ENCODE measurements at places on chromosomes 6 and 20.

GRCh38 chr6:141097471-141097870 lies 1035.3 kb upstream of the GJE1 start:
- no peak for DNase-seq

GRCh38 chr6:134449781-134450180 lies 131.9 kb upstream of the SGK1 start:
- no peak for DNase-seq

DNA sequence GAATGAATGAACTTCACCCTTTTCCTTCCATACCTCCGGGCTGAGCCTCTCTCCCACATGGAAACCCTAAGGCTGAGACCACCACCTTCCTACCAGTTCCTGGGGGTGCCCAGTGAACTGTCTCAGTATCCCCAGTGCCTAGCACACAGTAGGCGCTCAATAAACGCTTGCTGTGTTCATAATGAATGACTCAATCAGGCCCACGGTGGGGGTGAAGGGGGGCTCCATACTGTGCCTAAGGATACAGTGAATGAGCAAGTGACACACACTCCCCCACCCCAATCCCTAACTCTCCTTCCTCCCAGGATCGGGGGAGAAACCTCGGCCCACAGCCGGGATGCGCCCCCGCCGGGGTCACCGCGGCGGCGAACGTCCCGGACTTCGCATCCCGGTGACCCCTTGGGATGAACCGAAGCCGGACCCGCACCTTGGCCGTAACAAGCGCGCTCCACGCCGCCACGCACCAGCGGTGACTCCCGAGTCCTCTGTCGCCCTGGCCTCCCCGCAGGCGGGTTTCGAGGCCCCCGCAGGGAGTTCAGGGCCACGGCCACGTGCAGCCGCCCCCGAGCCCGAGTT lies 592 bp downstream of the KCNG1 start:
- no peak for DNase-seq

GRCh38 chr6:68279793-68280557 lies 355.1 kb upstream of the ADGRB3 start:
- peak; percentile 31 for DNase-seq

DNA sequence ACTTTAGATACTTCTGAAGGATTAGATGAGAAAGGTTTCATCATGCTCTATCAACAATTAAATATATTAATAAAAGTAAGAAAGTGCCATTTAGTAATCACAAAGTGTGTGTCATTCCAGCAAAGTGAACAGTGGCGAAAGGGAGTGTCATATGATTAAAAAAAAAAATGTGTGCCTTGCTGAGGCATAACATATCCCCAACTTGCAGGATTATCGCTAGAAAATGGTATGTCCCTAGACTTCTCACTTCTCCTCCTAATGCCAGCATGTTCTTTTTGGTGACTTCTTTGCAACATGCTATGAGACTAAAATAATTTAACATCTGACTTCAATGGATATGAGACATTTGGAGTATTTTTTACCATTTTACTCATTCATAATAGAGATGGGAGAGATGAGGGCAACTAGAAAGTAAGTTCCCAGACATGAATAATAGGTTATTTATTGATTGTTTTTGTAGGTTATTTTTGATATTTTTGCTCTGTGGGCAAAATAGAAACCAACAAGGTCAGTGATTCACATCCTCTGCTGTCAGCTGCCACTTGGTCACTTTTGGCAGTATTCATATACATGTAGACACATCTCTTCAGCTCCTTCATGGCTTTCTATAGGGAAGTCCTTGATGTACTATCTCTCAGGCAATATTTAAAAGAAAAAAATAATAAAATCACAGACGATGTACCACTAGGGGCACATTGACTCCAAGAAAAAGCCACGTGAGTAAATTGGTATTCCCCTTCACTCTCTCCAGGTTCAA lies 370.1 kb downstream of the BMP2 start:
- no peak for DNase-seq

DNA sequence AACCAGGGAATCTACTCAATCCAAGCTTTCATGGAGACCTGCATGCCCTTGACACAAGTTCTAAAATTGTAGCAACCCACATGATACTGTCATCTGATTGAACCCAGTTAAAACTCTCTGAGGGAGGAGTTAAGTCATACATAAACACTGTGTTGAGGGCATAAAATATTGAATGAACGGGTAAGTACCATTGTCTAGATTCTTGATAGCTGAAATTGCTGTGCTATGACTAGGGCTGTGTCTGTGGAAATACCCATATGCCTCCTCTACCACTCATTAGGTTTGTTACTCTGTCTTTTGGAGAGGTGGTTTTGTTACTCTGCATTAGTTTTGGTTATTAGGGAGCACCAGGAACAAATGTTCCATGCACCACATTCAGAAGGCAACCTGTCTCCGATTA lies 7.6 kb downstream of the ENPP4 start:
- no peak for DNase-seq

- no peak for DNase-seq
These were observed 9.9 kb downstream of the IRF4 start for GRCh38 chr6:401239-401993.

- DNase-seq, result no peak
These were observed 52.3 kb downstream of the RNGTT start for GRCh38 chr6:88910922-88911778.

DNA sequence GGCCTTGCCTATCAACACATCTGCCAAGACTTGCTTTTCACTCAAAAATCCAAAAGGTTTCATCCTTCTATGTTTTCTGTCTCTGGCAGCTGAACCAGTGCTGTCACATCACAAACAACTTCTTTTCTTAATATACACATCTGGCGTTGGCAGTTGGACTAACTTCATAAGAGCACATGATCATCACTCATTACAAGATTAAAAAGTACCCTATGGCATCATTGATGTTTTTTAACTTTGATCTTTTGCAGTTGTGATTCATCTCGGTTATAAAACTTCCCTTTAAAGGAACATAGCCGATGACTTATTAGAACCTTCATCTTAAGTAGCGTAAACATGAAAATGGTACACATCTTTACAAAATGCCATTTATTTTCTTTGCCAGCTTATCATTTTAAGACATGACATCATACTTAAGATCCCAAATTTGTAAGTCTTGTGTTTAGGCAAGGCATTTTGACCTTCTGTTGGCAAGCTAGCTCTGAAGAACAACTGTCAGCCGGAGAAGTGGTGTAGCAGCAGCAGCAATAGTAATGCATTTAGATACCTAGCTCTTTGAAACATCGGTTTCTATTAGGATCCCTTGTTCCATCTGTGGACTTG lies 64.2 kb upstream of the SUPT3H start:
- DNase-seq, result no peak

DNA sequence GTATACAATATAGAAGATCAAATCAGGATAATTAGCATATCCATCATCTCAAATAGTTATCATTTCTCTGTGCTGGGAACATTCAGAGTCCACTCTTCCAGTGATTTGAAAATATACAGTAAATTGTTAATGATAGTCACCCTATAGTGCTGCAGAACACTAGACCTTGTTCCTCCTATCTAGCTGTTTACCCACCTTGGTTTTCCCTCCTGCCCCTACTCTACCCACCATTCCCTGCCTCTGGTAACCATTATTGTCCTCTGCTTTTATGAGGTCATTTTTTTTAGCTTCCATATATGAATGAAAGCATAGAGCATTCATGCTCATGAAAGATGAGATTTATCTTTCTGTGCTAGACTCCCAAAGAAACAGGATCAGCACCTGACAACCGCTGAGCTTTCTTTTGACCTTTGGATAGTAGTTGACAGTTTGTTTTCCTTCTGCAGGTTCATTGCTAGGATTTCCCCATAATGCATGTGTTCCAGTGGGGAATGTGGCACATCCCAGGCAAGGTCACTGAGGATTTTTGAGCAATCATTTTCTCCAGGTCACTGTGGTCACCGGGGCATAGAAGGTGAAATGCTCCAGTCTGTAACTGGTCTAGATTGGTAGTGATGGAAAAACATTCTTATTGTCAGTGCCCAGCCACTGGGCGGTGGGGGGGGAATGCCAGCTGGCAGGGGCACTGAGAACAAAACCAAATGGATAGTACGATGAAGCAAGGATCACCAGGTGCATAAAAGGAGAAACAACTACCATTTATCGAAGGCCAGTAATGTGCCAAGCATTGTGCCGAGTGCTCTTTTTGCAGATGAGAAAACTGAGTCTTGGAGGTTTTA lies 33.6 kb upstream of the BCAS1 start:
- no peak for DNase-seq

DNA sequence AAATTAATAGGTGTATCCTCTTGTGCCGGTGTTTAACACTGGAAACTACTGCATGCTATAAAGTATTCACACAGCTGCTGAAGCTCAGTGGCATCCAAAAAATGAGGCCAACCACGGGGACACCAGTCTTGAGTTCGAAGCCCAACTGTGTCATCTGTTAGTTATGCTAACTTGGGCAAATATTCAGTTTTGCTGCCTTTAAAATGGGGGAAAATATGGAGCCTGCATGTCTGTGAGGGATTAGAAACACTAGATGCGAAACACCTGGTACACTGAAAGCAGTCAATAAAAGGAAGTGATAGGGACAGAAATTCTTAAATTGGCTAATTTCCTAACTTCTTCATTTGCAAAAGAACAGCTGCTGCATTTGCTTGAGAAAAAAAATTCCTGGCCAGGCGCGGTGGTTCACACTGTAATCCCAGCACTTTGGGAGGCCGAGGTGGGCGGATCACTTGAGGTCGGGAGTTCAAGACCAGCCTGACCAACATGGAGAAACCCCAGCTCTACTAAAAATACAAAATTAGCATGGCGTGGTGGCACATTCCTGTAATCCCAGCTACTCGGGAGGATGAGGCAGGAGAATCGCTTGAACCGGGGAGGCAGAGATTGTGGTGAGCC lies 36.6 kb upstream of the MLIP start:
- peak; percentile 51 for DNase-seq

DNA sequence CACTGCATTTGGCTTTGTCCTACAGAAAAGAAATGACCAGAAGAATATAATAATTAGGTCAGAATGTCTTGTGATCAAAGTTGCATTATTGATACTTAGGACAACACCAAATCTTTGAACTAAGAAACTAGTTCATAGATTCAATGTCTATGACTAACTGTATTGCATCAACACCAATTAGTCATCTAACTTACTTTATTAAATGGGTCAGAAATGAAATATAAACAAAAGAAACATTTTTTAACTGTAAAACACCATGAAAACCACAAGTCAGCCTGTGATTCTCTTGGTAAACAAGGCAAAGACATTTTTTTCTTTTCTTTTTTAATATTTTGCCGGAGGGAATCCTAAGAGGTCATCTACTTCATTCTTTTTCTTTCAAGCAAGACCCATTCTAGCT lies 114.1 kb upstream of the HDDC2 start:
- no peak for DNase-seq

- DNase-seq, result no peak
These were observed 59.0 kb upstream of the ZNF184 start for GRCh38 chr6:27531772-27532459.

DNA sequence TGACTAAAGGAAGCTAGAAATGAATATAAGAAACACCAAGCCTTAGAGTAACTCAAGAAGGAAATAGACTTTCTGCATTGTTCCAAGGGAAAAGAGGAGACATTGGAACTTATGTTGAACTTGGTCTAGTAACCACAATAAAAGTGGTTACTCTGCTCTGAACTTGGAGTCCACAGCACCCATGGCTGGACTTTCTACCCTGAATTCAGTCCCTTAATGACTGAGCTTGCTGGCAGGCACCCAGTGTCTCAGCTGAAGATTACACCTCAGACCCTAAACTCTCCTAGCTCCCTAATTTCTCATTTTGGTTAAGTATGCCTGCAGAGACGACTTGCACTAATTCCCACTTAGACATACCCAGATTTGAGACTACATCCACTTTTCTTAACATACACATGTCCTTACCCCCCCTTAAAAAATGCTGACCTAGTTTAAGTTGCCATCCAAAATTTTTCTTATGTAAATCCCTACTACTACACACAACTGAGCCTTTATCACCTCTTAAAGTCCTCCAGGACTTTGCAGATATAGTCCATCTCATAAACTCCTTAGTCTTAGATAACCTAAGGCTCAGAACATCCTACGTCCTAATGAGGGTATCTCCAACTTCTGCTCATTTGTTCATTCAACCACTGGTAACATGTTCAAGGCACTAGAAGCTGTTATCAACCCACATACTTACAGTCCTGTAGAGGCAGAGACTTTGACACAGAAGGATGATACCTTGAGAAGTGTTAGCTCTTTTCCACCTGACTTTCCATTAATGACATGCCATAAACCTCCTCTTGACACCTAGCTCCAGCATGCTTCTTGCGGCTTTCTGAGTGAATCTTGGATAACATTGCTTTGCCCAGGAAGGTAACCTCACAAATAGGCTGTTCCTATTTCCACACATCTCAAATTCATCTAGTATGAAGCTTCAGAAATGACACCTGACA lies 129.8 kb downstream of the ALDH8A1 start:
- DNase-seq, result no peak

DNA sequence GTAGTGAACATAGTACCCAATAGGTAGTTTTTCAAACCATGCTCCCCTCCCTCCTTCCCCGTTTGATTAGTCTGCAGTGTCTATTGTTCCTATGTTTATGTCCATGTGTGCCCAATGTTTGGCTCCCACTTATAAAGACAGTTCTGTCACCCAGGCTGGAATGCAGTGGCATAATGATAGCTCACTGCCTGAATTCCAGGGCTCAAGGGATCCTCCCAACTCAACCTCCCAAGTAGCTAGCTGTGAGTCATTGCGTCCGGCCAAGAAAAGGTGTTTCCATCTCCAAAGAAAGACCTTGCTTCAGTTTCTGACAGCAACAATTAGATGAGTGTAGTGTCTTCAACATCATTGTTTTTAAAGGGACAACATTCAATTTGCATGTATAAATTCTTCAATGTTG lies 131.1 kb upstream of the CEP162 start:
- DNase-seq, result no peak

- DNase-seq, result no peak
These were observed 57.1 kb downstream of the HNF4A start for GRCh38 chr20:44412402-44413144.

All from endodermal cell (in vitro differentiated cells).